C1 segment of cervical spinal cord (tissue), 14 donors: ENCODE measurements at places on chromosomes 6 and 20.
A peak's percentile ranks its signal among the peaks of the same experiment; 100 is the strongest.

DNA sequence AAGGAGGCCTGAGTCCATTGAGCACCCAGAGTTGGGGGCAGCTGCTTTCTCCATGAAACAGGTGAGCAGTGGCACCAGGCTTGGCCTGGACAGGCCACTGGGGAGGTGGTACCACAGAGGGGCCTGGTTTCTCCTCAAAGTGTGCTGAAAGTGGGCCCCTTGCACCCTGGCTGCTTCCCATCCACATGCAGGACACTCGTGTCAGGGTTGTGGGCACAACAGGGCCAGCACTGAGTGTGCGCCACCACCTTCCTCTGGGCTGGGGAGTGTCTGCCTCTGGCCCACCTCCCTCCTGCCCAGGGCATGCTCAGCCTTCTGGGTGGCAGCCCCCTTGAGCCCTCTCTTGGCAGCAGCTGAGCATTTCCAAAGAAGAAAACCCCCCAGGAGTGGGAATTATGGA is 5.2 kb upstream of the SLC22A1 start:
- DNase-seq: no peak

DNA sequence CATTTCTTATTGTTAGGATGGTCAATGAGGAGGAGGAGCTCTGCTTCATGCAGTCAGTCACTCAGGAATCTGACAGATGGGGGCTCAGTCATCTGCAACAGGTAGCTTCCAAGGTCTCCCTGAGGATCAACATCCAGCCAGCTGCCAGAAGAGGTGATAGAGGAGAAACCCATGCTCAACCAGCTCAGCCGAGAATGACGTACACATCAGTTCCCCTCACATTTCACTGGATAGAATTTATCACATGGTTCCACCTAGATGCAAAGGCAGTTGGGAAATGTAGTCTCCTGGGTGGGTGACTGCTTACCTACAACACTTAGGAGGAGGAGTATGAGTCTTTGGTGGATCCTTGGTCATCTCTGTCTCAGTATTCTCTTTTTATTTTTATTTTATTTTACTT is 144.5 kb downstream of the CEBPB start:
- DNase-seq: no peak

DNA sequence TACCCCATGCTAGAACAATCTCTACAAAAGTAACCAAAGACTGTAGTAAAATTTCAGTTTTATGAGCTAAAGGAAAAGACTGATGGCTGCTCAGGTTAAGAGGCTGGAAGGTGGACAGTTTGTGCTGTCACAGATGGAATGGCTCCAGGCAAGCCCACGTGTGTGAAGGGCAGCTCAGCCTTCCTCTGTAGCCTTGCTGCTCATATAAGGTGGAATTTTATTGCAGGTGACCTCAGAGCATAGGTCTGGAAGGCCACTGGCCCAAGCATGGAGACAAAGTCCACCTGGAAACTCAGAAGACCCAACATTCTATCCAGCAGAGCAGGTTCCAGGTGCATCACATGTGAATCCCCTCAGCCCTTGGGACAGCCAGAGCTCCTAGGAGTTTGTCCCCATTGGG is 53.6 kb downstream of the KAT14 start:
- DNase-seq: no peak

DNA sequence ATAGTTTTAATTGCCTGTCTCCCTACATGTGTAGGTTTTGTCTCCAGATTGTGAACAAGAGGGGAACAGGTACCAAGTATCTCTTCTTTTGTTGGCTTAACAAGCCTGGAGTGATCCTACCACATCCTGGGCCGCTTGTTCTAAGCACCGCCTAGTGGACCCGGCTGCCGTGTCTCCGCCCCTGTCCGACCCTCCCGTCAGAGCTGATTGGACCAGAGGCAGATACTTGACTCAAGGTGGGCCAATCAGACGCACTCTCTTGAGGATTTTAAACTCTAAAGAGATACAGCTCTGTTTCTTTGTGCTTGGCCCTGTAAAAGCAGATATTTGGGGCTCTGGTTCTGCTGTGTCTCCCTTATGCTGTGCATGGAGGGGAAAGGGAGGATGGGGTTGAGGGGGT is 68.2 kb downstream of the PRDM1 start:
- DNase-seq: no peak

- DNase-seq: no peak
Measured at GRCh38 chr20:61203320-61203719, 48.7 kb upstream of the CDH4 start.

- no peak for DNase-seq
Measured at GRCh38 chr6:106731843-106732160, 102.4 kb downstream of the QRSL1 start.

GRCh38 chr6:39494998-39495397 is 172.5 kb upstream of the KCNK16 start:
- DNase-seq: no peak

- DNase-seq: no peak
Measured at GRCh38 chr20:20606050-20606449, 106.4 kb downstream of the RALGAPA2 start.

- DNase-seq: no peak
Measured at GRCh38 chr20:46804126-46804525, 90.5 kb upstream of the EYA2 start.

DNA sequence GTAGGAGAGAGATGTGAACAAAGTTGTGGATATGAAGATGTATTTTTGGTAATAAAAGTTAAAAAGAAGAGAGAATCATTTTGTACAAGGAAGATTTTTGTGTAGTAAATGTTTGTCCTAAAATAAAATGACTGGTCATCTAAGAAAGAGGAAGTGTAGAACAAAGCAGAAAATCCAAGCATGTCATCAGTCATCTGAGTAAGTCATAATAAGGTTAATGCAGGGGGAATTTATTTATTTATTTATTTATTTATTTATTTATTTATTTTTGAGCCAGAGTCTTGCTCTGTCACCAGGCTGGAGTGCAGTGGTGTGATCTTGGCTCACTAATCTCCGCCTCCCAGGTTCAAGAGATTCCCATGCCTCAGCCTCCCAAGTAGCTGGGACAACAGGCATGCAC is 15.7 kb upstream of the CGA start:
- no peak for DNase-seq

DNA sequence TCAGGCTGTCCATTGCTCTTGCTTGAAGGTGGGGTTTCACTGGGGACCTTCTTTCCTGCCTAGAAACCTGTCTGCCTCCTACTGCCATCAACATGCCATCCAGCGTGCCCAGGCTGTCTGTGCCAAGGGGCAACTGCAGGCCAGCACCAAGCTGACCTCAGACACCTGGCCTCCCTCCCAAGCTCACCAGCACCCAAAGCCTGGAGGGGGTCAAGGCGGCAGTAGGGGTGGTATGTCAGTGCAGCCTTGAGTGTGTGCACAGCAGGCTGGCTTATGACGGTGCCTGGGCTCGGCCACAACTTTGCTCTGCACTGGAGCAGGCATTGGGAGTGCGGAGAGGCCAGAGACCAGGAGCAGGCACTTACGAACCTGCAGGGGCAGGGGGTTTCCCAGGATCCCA is 149.0 kb downstream of the EYS start:
- DNase-seq: no peak

- DNase-seq: no peak
Measured at GRCh38 chr6:79030511-79030910, 47.5 kb downstream of the PHIP start.

DNA sequence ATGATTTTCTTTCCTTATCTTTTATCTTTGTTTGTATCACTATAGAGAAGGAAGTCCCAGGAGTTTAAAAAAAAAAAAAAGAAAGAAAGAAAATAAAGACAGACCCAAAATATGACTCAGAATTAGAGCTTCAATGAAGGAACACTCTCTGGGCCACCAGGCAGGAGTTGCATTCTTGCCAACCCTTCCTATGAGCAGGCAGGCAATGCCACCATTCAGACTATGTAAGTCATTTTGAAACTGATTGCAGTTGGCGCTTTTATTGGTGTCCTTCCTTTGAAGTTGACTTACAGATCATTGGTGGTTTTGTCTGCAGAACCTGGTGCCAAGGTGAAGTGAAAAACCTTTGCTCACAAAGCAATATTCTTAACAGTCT is 50.3 kb downstream of the MYB start:
- no peak for DNase-seq

GRCh38 chr6:113181164-113181563 is 676.0 kb upstream of the MARCKS start:
- DNase-seq: no peak

GRCh38 chr6:25630508-25631278 is 21.3 kb upstream of the SCGN start:
- DNase-seq: no peak

- no peak for DNase-seq
Measured at GRCh38 chr6:148935705-148936435, 189.0 kb downstream of the UST start.

DNA sequence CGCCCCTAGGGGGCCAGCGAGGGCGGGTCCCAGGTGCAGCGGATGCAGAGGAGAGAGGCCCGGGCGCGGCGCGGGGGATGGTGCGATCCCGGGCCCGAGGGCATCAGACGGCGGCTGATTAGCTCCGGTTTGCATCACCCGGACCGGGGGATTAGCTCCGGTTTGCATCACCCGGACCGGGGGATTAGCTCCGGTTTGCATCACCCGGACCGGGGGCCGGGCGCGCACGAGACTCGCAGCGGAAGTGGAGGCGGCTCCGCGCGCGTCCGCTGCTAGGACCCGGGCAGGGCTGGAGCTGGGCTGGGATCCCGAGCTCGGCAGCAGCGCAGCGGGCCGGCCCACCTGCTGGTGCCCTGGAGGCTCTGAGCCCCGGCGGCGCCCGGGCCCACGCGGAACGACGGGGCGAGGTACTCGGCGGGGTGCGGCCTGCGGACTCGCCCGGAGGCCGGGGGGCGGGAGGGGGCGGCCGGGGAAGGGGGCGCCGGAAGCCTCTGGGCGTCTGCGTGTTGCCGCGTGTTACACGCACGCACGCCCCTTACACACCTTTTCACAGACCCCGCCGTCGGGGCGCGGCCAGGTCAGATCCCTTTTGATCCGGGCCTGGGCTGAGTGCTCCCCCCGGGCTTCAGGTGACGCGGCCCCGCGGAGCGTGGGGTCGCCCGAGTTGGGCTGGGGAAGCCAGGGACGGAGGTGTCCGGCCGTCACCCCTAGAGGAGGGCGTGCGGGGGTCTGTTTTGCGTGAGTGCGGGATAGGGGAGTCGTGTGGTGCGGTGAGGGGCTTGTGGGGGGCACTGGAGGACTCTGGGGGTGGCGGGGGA is 412 bp downstream of the TRIB3 start:
- no peak for DNase-seq

- DNase-seq: peak; percentile 43
Measured at GRCh38 chr6:161227004-161227960, 46.6 kb downstream of the AGPAT4 start.

DNA sequence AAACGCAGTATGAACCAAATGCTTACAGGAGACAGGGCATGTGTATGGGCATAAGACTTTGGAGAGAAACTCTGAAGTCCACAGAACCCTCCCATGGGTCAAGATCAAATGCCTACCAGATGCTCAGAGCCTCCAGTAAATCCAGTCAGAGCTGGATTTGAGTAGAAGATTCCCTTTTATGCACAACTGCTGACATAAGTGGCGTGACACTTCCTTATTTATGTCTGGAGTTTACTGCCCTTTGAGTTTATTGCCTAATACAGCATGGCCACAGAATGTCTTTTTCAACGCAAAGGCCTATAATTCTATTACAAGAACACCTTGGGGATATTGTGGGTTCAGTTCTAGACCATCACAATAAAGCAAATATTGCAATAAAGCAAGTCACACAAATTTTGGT is 220.0 kb upstream of the FOXQ1 start:
- DNase-seq: no peak

- no peak for DNase-seq
Measured at GRCh38 chr20:43959920-43960227, 45.2 kb downstream of the TOX2 start.

GRCh38 chr6:127606131-127606562 is 29.2 kb downstream of the C6orf58 start:
- DNase-seq: no peak

- peak; percentile 16 for DNase-seq
Measured at GRCh38 chr6:52598123-52598823, 21.4 kb upstream of the TRAM2 start.

DNA sequence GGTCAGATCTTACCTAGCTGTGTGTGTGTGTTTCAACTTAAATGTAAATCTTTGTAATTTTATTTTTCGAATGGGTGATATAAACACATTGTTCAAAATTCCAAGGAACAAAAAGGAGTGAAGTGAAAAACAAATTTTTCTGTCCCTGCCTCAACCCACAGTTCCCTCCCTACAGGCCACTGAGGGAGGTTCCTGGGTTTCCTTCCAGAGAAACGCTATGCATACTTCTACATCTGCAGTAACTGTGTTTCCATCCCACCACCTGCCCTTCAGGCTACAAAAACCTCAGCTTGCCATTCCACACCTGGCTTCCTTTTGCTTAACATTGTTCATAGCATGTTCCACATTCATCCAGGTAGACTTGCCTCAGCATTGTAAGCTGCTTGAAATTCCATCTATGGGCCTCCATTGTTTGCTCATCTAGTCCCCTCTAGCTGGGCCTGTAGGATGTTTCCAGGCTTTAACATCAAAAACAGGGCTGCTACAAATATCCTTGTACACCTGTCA is 12.0 kb downstream of the ANGPT4 start:
- DNase-seq: no peak

- DNase-seq: no peak
Measured at GRCh38 chr20:32532246-32532645, 52.9 kb downstream of the NOL4L start.

GRCh38 chr6:3239110-3239830 is 11.8 kb upstream of the TUBB2B start:
- DNase-seq: no peak

- no peak for DNase-seq
Measured at GRCh38 chr20:9298906-9299305, 215.5 kb upstream of the LAMP5 start.

DNA sequence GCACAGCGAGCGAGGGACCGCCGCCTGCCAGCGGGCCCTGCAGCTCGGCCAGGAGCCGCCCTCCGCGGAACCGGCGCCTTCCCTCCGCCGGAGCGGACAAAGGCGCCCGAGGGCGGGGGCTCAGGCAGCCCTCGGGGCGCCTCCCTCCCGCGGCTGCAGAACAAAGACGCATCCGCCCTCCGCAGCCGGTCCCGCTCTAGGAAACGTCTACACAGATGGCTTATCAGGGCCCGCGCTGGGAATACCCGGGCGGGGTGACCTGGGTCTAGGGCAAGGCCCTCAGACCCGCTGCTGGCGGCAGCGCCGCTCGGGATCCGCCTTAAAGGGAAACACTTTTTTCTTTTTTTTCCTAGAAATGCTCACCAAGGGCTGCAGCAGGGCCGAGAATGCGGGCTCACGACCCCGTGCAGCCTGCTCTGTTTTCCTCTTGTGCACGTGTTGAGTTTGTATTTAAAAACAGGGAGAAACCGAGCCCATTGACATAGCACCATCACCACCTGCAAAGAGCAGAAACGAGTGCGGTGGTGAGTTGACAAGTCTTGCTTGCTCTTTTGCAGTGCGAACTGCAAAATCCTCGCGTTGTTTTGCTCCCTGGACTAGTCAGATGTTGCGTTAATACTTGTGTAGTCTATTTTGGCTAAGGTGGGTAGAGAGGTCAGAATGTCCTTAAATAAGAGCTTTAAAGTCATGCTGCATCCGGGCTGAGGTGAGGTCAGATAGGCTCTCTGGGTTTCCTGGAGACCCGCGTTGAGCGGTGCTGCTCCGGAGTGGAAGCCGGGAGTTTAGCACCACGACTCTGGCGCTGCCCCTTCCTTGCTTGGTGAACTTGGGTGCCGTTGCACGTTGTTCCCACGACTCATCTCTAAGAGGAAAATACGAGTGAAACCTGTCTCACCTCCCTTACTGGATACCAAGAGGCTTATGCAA is 1.1 kb upstream of the RPS6KA2 start:
- DNase-seq: peak; percentile 73
